ENCODE measurements at places on chromosomes 12 and 14.
A peak's percentile ranks its signal among the peaks of the same experiment; 100 is the strongest.

DNA sequence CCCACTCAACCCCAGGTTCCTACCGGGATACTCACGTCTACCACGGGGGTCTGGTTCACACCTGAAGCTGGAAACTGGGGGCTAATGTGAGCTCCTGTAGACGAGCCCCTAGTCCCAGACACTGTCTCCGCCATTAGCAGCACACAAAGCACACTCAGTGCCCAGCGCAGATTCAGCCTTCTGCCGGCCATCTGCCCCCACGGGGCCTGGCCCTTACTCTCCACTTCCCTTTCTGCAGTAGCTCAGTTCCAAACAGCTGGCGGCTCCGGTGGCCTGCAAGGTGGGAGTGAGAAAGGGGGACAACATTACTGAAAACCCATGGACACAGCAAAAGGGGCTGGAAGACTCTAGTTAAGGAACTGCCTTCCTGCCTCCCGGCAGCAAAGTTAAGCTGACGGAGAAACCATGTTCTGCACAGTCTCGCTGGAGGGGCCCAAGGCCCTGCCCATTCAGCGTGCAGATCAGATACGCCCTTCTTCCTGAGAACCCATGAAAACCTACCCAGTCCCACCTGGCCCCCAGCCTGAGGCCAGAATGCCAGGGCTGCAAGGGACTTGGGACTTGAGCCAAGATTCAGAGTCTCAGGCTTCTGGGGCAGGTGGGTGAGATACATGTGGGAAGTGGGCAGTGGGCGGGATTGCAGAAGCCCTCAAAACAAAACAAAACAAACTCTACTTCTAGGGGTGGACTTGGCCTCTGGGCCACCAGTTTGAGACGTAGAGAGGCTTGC lies 2.1 kb downstream of the SLC8B1 start:
- DNase-seq, result no peak

GRCh38 chr12:94616203-94616729 lies 34.1 kb downstream of the TMCC3 start:
- DNase-seq, result no peak

DNA sequence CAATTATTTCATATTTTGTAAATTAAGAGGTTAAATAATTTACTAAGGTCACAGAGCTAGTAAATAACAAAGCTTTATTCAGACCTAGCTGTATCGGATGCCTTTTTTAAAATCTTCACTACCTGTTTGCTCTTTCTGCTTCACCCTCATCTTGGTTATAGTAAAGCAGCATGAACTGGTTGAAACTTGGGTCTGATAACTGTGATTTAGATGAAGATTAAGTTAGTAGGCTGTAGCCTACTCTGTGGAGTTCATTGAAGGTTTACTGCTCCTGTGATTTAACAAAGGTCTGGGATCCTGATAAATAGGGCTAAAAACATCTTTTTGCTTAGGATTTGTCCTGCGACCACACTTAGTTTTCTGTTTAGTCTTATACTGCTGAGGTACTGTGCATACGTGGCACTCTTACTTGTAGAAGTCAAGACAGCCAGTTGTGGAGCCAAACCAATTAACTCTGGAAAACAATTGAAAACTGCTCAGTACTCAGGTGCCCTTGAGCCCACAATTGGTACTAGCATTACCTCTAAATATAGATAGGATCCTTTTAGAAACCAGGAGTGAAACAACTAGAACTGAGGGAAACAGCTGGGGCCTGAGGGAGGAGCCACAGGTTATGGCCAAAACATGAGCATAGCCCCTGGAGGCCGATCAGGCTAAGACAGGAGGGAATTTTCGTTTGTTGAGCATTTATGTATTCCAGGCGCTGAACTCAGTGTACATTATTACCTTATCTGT lies 2.3 kb downstream of the SPATS2 start:
- DNase-seq, result no peak

- DNase-seq, result no peak
Measured at GRCh38 chr12:130014485-130014807, 110.6 kb upstream of the TMEM132D start.

GRCh38 chr12:32586390-32586789 lies 92.7 kb upstream of the DNM1L start:
- DNase-seq, result no peak

- DNase-seq, result no peak
Measured at GRCh38 chr12:105342464-105342863, 12.0 kb downstream of the C12orf75 start.

GRCh38 chr12:124678421-124678893 lies 111.0 kb upstream of the NCOR2 start:
- no peak for DNase-seq

DNA sequence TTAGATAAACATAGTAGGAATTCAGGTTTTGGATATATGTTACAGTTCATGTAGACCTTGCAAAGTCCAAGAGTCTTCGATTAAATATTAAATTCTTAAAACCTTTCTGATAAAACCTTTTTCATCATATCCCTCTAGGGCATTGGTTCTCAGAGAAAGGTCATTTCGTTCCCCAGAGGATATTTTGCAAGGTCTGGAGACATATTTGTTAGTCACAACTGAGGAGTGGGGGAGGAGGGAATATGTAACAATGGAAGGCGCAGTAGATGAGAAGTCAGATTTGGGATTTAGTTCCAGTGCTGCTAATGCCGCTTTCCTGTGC lies 5.3 kb downstream of the TMEM253 start:
- DNase-seq, result no peak

DNA sequence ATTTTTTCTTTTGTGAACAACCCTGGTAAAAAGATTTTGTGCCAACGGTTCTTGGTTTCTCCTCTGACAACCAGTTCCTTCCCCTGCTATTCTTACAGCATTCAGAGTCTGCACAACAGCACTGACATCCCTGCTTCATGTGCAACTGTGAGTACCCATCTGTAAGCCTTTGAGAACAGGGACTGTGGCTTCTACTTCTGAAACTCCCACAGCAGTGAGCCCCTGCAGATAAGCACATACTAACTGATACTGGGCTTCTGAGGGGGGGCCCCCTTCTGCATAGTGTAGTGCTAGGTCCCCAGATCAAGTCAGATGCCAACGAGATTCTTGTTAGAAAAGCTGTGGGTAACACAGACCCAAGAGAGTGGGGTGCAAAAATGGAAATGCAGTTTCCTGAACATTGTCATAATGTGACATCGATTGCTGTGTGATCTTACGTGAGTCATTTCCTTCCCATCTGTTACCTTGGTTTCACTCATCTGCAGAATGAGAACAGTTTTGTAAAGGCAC lies 11.1 kb upstream of the NINJ2 start:
- DNase-seq, result peak; percentile 80

DNA sequence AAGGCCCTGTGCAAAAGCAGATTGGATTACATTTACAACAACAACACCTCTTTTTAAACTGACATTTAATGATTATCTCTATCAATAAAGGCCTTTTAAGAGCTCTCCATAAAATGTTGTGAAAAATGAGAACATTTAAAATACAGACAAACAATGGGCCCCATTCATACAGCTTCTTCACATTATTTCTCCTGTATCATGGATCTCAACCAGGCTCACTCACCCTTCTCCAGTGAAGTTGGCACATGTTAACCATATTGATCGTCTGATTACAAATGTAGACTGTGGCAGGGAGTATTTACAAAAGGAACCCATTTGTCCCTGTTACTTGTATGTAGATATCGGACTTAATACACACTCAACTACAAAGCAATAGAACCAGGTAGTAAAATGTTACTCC lies 220.2 kb upstream of the BTG1 start:
- DNase-seq, result no peak

- no peak for DNase-seq
Measured at GRCh38 chr14:97271451-97271960, 474.3 kb downstream of the VRK1 start.

DNA sequence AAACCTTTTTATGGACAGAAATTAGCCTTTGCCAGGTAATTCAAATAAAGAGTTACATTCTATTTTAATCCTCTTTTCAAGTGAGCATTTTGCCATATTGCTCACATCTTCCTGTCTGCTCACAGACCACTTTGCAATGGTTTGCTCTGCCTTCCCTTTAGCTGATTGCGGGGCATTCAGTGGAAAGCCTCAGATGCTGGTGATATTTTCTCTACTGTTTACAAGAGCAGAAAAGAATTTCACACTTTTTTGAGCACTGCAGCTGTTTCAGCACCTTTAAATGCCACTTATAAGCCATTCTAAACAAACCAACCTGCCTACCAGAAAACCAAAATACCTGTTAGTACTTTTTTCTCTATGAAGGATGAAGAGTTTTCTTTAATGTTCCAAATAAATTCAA lies 195.7 kb upstream of the LRIG3 start:
- DNase-seq, result no peak

DNA sequence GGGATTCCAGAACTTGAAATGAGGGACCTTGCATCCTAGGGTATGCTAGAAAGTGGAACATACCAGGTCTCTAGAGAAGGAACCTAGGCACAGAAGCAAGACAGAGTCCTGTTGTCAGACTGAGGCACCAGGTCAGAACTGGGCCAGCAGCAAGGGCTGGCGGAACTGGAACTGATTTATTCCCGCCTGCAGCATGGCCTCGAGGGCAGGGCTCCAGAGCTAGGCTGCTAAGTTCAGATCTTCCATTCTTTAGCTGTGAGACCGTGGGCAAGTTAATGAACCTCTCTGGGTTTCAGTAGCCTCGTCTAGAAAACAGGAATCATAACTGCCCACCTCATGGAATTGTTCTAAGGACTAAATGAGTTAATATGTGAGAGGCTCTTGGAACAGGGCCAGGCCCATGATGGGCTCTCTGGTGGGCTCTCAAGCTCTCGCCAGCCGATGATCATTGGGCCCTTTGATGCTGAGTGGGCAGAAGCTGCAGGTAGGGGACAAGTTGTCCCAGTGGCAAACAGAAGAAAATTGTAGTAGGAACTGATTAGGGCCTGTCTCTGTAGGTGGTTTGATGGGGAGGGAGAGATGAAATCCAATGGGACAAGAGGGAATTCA lies 199.8 kb downstream of the ZFP36L1 start:
- DNase-seq, result no peak

DNA sequence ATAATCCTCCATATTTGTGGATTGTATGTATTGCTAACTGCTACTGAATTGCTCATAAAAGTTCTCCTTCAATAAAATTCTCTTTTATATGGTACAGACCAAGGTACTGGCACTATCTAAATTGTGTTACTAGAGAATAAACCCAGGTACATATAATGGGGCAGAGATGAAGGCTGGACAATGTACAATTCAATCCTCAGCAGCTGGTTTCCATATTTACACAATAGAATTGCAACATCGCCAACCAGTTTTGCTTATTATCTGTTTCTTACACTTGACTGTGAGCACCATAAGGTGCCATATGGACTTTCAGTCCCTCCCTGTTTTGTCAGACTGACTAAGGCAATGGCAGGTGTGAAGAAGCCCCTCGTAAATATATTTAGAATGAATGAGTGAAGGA lies 18.1 kb downstream of the KITLG start:
- no peak for DNase-seq

DNA sequence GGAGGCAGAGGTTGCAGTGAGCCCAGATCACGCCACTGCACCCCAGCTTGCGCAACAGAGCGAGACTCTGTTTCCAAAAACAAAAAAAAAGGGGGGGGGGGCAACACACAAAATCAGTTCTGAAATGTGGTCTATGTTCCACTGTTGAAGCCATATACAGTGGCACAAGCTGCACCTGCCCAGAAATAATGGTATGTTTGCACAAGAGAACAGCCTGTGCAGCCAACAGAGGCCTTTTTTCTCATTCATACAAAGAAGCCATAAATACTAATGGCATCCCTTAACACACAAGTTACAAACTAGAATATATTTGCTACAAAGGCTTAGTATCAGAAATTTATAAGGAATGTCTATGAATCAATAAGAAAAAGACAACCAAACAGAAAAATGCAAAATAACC lies 37.1 kb downstream of the ITPR2 start:
- DNase-seq, result no peak

DNA sequence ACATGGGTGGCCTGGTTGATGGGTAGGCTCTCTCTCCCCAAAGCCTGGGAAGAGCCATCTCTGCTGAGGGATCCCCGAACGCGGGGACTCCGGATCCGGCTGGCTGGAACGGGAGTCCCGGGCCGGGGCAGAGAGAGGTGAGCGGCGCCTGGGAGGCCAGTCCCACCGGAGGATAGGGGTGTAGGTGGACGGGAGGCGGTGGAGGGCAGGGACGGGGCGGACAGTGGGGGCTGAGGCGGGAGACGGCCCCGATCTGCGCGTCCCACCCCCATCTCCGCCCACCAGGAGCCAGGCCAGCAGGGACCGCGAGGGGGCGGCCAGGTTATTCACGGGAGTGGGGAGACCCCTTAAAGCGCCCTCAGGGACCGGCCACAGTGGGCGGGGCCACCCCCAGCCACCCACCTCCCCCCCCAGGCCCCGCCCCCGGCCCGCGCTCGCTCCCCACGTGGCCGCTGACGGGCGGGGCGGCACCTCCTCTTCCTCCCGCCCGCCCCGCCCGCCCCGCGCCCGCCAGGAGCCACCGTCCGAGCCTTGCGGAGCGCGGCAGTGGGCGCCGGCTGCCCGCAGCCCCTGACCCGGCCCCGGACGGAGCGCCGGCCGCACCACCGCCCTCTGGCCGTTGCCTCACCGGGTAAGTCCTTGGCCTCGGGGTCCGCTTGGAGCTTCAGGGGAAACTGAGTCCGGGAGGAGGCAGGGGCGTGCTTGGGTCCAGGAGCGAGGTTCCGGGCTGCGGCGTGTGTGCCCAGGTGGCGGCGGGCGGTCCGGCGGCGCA lies at the start of gene INF2:
INF2 (plus strand) TSS at position 510 of the 772 bp plus-strand sequence. CDS start 11,748 bp downstream, outside the sequence.
- peak; percentile 29 for DNase-seq

GRCh38 chr12:102740141-102740955 lies 176.7 kb downstream of the PAH start:
- no peak for DNase-seq

- no peak for DNase-seq
Measured at GRCh38 chr14:67370830-67371229, 10.7 kb downstream of the EIF2S1 start.

DNA sequence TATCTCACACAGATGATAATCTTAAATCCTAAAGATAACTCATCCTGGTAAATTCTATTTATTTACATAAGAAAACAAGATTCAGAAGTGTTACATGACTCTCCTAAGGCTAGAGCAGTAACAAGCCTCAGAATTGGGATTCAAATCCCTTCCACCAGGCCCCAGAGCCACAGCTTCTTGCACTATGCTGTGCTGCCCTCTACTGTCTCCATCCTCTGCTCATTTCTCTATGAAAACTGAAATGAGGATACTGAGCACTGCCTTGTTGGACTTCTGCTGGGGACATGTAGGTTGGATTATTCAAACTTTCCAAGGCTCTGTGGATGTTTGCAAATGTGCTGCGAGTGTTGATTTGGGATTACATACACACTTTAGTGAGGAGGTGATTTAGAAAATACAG lies 23.5 kb upstream of the C12orf50 start:
- no peak for DNase-seq

DNA sequence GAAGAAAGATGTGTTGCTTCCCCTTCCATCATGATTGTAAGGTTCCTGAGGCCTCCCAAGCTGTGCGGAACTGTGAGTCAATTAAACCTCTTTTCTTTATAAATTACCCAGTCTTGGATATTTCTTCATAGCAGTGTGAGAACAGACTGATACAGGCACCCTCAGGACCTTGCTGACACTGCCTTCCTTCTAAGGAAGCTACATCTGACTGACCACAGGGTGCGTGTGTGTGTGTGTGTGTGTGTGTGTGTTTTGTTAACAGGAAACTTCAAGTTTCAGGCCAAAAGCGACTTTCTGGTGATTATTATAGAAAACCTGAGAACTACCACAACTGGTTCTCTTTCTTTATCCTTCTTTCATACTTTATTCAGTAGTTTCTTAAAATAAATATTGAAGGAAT lies 149.0 kb downstream of the CAPZA3 start:
- DNase-seq, result no peak
